ENCODE measurements at places on chromosomes 7 and 10.
A peak's percentile ranks its signal among the peaks of the same experiment; 100 is the strongest.

DNA sequence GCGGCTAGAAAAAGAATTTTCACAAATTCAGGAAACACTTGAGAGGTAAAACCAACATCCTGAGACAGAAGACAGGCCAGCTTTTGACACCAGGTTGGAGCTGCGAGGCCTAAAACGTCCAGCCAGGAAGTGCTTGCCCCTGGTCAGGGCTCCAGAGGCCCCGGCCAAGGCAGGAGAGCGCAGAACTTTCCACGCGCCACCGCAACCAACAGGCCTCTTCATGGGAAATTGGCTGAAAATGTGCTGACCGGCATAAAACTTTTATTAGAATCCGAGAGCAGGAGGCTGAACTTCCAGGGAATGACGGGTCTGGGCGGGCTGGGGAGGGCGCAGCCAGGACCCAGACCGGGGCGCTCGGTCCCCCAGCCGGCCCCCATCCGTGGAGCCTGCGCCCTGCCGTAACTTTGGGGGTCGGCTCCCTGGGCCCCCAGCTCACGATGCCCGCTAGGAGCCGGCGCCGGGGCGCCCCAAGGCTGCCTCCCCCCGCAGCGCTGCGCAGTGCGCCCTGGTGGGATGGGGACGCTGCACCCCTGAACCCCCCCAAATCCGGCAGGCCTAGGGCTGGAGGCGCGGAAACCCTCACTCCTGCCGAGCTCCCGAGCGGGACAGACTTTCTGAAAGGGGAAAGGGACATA, 414.0 kb upstream of the MKI67 start:
- no peak for DNase-seq

DNA sequence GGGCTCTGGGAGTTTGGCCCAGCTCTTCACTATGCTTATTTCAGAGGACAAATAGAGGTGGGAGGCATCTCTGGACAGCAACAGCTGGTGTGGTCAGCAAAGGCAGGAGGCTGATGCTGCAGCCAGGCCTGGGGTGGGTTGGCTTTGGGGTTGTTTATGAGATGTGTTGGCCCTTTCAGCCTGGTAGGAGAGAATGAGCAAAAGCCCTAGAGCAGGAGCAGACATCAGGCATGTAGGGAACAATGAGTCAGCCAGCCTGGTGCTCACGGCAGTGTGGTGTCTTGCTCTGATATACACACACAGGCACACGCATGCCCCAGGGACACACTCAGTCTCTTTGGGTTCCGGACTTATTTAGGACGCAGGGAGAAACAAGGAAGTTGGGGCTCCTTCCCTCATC, 157.1 kb downstream of the PRKCQ start:
- peak; percentile 20 for DNase-seq

- no peak for DNase-seq
Measured at GRCh38 chr10:95404462-95404858, 113.7 kb upstream of the PDLIM1 start.

- no peak for DNase-seq
Measured at GRCh38 chr10:72291019-72291532, 17.4 kb downstream of the DDIT4 start.

- no peak for DNase-seq
Measured at GRCh38 chr7:78601728-78602127, 803.2 kb downstream of the PHTF2 start.
